ENCODE measurements at places on chromosomes 13 and 19.

DNA sequence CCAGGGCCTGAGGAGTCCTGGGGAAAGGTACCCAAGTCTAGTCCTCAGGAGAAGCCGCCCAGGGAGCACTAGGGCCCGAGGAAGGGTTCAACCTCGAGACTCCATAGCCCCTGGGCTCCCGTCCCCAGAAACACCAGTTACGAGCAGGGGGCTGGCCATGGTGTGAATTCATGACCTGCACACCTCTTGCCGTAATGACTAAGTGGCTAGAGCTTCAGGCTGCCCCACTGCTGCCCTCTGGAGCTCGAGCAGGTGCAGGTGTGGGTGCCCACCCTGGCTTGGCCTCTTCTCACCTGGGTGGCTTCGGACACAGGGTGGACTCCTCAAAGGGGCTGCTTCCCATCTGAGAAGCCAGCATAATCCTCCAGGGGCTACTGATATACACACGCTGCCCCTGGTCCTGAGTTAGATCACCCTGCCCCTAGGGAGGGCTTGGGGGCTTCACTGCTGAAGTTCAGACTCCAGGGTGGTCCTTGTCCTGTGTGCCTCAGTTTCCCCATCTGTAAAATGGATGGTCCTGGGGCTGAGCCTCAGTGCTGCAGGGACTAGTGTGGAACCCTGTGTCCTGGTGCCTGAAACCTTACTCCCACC is 13.6 kb downstream of the SPC24 start:
- DNase-seq = no peak

- no peak for DNase-seq
Measured at GRCh38 chr13:46097015-46097414, 7.8 kb downstream of the CPB2 start.

GRCh38 chr13:99215184-99215830 is 14.7 kb downstream of the UBAC2 start:
- DNase-seq = no peak

DNA sequence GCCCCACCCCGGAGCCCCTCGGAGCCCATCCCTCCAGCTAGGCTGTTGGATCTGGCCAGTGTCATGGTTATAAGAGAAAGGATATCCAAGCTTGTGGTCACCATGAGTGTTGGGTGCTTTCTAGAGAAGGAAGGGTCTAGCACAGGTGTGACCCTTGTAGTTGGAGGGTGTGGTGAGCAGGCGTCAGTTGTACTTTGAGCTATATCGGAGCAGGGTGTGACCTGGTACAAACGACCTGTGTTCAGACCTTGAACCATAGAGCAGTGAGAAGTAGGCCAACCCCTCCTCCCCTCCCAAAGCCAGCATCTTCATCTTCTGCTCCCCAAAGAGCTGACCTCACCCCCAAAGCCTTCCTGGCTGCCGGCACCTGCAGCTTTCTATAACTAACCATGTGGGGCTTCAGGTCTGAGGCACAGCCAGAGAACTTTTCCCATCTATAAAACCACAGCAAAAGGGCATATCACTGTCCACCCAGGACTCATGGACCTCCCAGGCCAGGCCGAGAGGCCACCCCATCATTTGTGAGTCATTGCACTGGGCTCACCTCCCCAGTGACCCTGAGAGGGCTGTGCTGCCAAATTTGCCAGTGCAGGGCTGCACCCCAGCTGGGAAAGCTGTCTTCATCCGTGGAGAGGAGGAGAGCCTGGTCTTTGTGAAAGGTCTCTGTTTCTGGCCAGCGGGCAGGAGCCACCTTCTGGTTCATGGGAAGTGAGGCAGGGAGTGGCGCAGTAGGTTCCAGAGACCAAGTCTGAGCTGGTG is 14.2 kb downstream of the RAB8A start:
- DNase-seq = no peak

DNA sequence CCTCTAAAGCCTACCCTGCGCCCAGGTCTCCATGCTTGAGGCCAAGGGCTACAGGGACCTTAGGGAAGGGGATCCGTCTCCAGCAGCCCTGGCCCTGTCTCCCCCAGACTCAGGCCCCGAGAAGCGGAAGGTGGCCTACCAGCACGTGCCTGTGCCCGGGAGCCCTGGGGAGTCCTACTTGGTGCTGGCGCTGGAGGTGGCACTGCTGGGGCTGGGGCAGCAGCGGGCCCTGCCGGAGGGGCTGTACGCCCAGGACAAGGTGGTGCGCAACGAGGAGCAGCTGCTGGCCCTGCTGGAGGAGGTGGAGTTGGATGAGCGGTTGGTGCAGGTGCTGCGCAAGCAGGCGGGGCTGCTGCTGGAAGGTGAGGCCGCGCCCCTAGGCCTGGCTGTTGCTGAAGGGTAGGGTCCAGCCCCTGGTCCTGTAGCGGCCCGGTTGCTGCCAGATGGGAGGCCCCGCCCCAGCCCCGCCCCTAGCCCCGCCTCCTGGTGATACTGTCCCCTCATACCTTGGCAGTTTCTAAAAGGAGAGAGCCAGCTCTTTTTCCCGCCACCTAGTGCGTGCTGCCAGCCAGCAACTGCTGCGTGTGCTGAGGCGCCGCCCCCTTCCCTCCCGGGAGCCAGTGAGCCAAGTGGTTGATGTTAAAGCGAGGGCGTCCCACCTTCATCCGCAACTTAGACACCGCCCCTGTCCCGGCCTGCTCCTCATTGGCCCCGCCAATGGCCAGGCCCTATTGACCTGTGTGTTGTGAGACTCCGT is 22.6 kb downstream of the ZSWIM4 start:
- no peak for DNase-seq

- no peak for DNase-seq
Measured at GRCh38 chr13:97284558-97284957, 62.4 kb downstream of the MBNL2 start.

DNA sequence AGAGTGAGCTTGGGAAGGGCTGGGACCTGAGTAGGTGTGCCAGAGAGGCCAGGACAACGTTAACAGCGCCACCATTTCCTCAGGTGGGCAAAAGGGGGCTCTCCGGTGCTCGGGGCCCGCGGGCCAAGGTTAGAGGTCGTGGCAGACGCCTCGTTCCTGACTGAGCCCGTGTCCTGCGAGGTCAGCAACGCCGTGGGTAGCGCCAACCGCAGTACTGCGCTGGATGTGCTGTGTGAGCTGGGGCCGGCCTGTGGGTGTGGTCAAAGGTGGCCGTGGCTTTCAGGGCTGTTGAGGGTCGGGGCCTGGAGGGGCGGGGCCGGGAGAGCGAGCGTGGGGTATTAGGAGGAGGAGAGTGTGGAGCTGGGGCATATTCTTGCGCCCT is 3.7 kb downstream of the KIRREL2 start:
- no peak for DNase-seq

GRCh38 chr13:99153219-99153618 is 47.4 kb upstream of the UBAC2 start:
- peak; percentile 51 for DNase-seq

DNA sequence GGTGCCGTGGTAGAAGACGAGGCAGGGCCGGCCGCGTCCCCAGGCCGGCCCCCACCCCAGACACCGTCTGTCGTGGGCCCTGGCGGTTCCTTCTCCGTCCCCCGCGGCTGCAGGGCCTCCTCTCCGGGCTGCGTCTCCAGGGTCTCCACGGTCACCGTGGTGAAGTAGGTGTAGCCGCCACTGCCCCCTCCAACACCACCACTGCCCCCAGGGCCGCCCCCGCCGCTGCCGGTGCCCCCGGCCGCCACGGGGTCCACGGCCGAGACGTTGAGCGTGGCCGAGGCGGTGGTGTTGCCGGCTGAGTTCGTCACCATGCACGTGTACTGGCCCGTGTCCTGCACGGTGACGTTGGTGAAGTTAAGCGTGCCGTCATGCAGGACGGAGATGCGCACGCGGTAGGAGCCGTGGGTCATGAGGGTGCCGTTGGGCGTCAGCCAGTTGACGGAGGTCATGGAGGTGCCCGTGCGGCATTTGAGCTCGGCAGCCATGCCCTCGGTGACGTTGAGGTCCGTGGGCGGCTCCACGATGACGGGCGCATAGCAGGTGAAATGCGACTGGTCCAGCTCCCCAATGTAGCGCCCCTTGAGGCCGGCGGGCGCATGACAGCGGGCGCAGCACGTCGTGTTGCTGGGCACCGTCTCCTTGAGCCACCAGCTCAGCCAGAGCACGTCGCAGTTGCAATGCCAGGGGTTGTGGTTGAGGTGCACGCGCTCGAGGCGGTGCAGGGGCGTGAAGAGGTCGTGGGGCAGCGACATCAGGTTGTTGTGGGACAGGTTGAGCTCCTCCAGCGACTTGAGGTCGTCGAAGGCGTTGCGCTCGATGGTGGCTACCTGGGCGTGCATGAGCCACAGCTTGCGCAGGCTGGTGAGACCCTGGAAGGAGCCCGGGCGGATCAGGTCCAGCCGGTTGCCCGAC is 4.6 kb upstream of the ASPDH start:
- DNase-seq = no peak

- DNase-seq = peak; percentile 26
Measured at GRCh38 chr13:41590643-41591042, 133.3 kb downstream of the RGCC start.

GRCh38 chr13:73932091-73932490 is 202.1 kb downstream of the KLF12 start:
- no peak for DNase-seq

DNA sequence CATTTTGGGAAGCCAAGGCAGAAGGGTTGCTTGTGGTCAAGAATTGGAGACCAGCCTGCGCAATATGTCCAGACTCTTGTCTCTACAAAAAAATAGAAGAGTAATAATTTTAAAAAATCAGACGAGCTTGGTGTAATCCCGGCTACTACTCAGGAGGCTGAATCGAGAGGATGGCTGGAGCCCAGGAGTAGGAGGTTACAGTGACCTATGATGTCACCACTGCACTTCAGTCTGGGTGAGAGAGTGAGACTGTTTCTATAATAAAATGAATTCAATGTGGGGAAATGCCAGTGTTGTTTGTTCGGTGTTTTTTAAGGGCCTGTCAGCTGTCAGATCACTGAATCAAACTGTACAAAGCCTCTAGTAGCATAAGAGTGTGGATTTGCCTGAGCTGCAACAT is 1.2 kb upstream of the FBXL3 start:
- no peak for DNase-seq

GRCh38 chr19:57068311-57068710 is 51.5 kb upstream of the USP29 start:
- no peak for DNase-seq

DNA sequence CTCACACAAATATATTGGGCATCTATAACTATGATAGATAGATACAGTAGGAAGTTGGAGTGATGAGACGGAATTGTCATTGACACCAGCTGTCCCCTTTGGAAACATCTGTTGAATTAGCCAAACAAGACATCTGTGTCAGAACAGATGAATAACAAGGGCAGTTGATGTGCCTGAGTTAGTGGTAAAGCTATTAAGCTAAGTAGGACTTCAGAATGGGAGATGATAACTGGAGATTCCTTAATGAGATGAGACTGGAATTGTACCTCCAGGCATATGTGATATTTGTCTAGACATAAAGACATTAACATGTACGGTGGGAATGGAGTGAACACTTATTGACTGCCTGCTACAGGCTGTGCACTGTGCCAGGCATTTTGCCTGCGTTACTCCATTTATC is 78.7 kb downstream of the MBNL2 start:
- DNase-seq = no peak

DNA sequence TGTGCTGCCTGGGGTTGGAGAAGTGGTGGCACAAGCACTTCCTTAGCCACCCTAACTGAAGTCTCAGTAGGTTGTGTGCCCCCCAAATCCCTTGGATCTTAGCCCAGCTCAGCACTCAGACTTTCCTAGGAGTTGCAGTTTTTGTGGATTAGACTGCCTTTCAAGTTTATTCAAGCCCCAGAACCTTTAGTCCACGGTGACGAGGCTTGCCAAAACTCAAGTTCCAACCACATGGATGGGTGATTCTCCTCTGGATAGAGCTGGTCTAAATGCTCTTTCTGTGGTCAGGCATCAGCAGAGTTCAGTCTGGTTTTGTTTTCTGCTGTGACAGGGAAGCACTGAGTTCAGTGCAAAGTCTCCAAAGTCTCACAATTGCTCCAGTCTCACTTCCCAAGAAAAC is 2858.7 kb downstream of the PCDH9 start:
- DNase-seq = no peak

DNA sequence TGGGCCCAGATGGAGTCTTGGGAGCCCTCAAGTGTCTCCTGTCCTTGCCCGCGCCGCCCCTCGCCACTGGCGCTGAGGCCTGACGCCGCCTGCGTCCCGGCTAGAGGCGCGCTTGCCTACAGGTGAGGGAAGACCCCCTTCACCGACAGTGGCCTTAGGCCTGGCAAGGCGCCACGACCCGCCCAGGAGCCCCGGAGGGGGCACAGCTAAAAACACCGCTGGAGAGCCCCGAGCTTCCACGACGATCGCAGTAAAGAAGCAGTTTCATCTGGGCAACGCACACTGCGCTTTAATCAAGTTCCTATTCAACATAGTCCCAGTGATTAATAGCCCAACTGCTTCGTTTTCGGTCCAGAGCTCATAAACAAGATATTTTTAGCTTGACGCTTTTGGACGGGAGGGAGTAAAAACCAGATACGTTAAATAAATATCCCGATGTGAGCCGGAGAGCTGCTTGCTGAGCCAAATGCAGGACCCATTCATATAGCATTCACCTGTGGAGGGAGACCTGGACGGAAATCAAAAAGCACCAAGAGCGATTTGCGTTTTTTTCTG is 1.5 kb upstream of the CEBPA start:
- DNase-seq = no peak

DNA sequence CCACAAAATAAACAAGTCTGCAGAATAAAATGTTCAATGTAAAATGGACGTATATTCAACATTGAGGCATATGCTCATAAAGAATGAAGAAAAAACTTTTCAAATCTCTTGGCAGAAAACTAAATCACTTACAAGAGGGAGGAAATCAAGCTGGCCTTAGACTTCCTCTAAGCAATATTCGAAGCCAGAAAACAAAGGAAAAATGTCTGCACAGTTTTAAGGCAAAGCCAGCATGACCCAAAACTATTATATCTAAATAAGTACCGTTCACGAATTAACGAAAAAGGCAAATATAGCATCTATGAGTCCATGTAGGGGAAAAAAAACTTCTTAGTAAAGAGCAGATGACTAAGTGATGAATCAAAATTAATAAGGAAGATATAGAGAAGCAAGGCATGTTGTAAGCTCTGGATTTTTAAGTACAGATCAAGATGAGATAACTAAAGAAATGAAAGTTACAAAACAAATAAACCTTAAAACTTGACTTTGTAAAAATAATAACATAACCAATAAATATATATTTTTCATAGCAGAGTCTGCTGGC is 101.3 kb downstream of the KCNRG start:
- DNase-seq = no peak

DNA sequence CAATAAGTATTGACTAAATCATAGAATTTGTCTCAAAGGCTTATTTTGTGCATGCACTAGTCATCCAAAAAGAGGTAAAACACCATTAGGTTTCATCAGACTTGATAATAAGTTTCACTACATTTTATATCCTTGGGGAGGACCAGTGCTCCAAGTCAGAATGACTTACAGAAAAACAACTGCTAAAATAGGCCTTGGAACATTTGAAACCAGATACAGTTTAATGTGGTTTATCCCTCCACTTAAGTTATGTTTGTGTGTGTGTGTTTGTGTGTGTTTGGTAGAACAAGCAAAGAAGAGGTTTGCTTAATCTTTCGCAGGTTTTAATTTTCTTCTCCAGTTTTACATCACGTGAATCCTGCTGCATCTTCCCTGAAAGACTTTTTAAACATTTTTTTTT is 570.9 kb downstream of the PCDH9 start:
- DNase-seq = peak; percentile 35

- DNase-seq = no peak
Measured at GRCh38 chr13:98246538-98247172, 69.6 kb upstream of the RNF113B start.
